GM12878 (cell line): ENCODE measurements at places on chromosomes 1 and 21. TPM values are rescaled to one million over a fixed set of nuclear protein-coding genes. Genes with fewer than 3 reads are reported as not detected.

Gene GNG4
- 0.11 TPM in 1 of 2 replicates, not detected in the other for total RNA-seq

GRCh38 chr1:4830707-4831106 lies 176.3 kb downstream of the AJAP1 start:
- H3K4me3 ChIP-seq: no peak overlapping the region
- H3K27ac ChIP-seq: no peak overlapping the region
- H3K36me3 ChIP-seq: no peaks in the 10 kb centered on the region
- H3K27me3 ChIP-seq: no peaks in the 10 kb centered on the region
- no peaks in the 10 kb centered on the region for H3K4me1 ChIP-seq

DNA sequence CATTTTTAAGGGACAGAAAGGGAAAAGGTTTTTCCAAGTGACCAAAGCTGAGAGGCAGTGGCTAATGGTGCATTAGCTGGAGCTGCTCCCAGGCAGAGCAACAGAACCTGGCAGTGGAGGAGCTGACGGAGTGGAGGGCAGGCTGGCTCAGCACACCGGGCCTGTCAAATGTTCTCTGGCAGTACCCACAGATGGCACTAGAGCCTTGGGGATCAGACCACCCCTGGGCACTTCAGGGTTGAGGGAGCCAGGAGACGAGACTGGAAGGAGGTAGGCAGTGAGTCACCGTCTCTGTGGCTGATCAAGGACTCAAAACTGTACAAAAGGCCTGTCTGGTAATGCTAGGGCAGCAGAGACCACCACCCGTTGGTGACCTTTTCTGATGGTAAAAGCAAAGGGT lies 121.7 kb upstream of the KIAA0040 start:
- no peaks in the 10 kb centered on the region for H3K36me3 ChIP-seq
- H3K4me1 ChIP-seq: peaks cover 4% of the 10 kb centered on the region; the same call in 1 of the 2 replicates
- DNase-seq: no peak
- H3K4me3 ChIP-seq: no peak overlapping the region
- no peaks in the 10 kb centered on the region for H3K27me3 ChIP-seq
- no peak overlapping the region for H3K27ac ChIP-seq

DNA sequence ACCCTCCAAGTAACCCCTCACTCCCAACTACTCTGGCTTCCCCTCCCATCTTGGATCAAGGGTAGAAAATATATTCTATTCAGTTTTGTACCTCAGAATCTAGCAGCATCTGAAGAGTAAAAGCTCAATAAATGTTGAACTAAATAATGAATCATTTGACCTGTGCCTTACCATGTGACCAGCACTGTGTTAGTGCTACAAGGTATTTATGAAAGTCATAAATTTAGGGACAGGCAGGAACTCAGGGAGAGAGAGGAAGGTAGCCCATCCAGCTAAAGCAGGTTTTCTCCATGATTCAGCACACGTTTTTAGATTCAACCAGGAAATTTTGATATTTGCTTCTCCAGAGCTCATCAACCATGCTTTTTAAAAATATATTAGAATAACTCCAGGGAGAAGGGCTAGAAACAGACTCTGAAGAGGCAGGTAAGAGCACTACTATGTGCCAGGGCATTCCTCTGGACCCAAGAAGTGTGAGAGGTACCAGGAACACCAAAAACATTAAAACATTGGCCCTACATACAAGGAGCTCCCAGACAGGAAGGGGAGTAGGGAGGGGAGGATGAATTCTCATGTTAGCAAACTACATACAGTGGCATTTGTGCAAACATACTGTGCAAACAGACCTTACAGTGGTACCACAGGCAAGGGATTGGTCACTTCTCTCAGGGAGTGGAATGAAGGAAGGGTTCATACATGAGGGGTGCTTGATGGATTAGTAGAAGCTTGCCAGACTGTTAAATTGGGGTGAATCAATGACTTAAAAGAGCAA lies 64.3 kb downstream of the FYB2 start:
- H3K4me3 ChIP-seq: no peak overlapping the region
- no peaks in the 10 kb centered on the region for H3K4me1 ChIP-seq
- H3K36me3 ChIP-seq: no peaks in the 10 kb centered on the region
- no peak overlapping the region for H3K27ac ChIP-seq

DNA sequence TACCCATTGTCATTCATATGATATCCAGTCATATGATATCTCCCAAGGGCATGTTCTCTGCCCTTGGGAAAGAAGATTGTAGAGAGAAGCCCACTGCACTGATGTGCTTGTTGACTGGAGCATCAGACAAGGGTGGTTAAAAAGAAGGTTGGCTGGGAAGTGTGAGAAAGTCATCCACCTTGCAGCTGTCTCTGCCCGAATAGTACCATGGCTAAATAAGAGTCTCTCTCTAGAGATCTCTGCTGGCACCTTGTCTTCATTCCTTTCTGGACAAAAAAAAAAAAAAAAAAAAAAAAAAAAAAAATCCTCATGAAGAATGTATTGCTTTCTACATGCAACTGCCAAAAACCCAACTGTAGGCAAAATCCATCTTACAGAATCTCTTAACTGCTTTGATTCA lies 349.7 kb upstream of the ESRRG start:
- H3K4me1 ChIP-seq: no peaks in the 10 kb centered on the region
- no peaks in the 10 kb centered on the region for H3K36me3 ChIP-seq
- no peak overlapping the region for H3K27ac ChIP-seq
